ENCODE measurements at places on chromosomes 16 and 17.

- peak; percentile 15 for DNase-seq
These were observed 12.7 kb upstream of the FAM20A start for GRCh38 chr17:68613739-68614298.

DNA sequence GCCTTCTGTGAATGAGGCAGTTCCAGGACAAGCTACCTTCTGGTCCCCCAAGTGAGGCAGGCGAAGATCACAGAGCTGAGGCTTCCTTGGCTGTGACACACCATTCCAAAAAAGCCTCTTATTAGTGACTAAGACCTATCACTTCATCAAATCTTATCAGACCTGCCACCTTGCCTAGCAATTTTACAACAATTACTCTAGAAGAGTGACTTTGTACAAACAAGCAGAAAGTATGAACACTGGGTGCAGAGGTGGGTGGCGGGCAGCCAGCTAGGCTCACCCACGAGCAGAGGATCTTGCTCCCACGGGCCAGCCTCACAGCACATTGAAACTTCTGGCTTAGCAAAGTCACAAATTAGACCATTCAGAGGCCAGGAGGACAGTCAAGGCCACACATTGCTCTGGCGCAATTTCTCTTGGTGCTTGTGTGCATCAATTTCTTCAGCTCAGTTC is 2.2 kb upstream of the ICAM2 start:
- DNase-seq: no peak

DNA sequence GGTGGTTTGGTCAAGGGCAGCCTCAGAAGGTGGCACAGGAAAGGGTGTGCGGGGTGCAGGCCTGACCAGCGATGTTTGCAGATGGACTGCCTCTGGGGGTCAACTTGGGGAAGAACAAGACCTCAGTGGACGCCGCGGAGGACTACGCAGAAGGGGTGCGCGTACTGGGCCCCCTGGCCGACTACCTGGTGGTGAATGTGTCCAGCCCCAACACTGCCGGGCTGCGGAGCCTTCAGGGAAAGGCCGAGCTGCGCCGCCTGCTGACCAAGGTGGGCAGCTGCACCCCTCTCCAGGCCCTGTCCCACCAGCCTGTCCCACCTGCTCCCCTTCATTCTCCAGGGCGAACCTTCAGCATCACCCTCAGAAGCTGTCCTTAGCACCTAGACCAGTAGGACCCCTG is 12.5 kb downstream of the DHODH start:
- peak; percentile 61 for DNase-seq

DNA sequence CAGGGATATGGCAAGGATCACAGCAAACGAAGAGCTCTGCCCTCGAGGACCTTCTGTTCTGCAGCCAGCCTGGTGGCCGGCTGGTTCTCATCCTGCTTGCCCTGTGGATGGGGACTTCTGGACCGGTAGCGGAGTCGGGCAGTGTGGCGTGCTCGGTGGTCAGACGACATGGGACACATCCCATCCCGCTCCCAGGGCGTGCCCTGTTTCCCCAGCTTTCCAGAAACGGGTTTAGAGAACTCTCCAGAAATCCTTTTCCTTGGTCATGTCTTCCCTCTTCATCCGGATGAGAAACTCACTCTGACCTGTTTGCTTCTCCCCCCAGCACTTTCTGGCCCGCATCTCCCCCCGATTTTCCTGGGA is 115.8 kb downstream of the OR1D5 start:
- DNase-seq: no peak

GRCh38 chr16:72111657-72112451 is 18.2 kb downstream of the DHX38 start:
- no peak for DNase-seq

GRCh38 chr16:47018223-47018891 is 44.9 kb upstream of the DNAJA2 start:
- peak; percentile 52 for DNase-seq

GRCh38 chr17:2904135-2904534 is 107.9 kb downstream of the RAP1GAP2 start:
- peak; percentile 64 for DNase-seq

DNA sequence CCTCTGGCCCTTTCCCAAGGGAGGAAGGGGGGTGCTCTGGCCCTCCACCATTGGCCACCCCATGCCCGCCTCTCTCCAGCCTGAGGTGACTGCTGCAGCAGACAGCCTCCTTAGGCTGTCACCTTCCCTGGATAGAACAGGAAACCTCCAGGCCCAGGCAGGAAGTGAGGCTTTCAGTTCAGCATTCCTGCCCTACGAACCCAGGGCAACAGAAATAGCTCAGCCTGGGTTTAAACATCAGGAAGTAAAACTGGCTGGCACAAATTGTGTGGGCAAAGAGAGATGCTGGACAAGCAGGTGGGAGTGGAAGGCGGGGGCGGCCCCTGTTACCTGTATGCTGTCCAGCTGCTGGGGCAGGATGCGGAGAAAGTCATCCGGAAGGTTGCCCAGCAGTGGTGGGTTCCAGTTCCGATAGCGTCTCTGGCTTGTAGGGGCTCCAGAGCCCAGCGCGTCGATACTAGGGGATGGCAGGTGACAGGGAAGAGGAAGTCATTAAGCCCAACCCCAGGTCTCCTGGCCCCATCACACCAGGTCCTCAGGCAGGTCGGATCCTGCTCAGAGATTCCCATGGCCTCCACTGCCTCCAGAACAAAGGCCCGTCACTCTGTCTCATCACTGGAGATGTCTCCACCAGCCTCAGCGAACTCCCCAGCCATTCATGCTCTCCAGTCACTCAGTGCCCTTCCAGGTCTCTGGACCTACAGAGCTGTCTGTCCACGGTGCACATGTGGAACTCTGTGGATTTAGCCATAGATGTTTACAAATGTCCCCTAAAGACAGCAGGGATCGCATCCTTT is 23.6 kb upstream of the MRPS23 start:
- no peak for DNase-seq

- no peak for DNase-seq
These were observed 58.5 kb downstream of the KNOP1 start for GRCh38 chr16:19659554-19659953.

GRCh38 chr17:1956134-1956533 is 69.0 kb downstream of the RTN4RL1 start:
- no peak for DNase-seq

- no peak for DNase-seq
These were observed 1.6 kb downstream of the MLX start for GRCh38 chr17:42568341-42569111.

DNA sequence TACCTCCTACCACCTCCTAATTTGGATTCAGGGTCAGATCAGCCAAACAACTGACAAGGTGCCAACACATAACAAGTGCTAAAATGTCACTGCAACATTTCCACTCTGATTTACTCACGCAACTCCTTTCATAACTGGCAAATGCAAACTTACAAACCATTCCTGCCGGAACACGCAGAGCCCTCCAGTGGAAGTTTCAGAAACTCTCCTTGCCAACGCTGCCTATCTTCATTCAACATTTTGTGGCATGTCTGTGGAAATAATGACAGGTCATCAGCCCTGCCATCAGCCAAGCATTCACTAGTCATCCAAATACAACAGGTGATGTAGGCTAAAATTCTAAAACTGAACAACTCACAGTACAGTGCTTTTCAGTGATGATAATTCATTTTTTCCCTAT is 37.7 kb upstream of the OR3A1 start:
- DNase-seq: no peak

- DNase-seq: no peak
These were observed 26.4 kb upstream of the RPL38 start for GRCh38 chr17:74177018-74177450.

DNA sequence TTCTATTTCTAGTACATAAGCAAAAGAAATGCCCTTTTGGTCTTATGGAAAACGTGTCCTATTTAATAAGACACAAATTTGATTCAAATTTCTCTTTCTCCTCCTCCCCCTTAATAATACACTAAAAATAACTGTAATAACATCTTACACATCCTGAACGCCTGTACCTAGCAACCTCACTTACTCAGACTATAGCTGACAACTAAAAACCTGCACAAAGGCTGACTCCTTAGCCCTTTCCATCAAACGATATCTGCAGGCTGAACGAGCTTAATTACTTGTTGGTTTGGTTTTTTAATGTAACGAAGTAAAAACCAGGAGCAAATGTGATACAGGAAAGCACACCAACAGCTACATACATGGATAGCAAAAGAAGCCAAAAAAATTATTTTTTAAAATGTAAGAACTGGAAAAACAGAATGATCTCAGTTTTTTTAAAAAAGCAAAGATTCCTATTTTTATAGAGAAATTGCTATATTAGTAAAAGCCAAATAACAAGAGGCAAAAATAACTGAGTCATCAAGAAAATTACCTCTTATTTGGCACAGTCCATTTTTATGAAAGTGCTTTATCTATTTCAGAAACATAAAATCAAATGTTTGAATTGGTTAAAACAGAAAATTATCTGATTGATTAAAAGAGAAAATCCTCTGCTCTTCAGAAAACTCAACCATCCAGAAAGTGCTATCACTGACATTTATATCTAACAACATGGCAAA is 23.5 kb downstream of the ADCY9 start:
- no peak for DNase-seq

GRCh38 chr17:64028874-64029464 is 8.5 kb upstream of the ICAM2 start:
- peak; percentile 69 for DNase-seq

DNA sequence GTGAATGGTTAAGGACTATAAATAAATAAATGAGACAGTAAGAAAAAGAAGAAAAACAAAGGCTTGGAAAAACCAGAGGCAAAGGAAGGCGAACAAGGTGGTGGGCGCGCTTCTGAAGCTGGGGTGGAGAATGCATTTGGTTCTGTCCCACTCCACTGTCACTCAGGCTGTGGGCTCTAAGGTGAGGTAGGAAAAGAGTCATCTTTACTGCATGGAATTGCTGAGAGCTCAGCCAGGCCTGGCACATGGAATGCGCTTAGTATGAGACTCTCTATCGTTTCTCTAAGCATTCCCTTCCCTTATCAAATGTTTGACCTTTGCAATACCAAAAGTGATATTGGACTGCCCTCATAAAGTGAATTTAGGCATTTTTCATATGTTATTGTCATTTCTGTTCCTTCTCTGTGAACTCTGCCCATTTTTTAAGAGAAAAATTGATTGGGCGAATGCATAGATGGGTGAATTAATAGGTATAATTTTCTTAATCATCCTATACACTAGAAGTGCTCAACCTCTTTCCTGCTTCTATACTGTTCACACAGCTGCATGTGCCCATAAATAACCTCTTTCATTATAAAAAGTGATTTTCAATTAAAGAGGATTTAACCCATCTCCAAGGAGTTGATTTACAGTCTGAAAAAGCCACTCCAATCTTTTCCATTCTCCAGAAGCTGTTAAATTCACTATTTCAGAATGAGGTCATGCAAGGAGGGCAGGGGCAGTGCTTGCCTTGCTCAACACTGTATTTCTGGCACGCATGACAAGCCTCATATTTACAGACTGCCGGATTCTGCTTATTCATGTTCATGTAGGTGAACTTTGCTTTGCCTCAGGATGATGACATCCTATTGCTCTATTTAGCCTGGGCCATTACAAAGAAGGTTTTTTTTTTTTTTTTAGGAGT is 87.7 kb downstream of the MYH10 start:
- DNase-seq: no peak

GRCh38 chr16:49660626-49661025 is 195.3 kb downstream of the ZNF423 start:
- DNase-seq: no peak

DNA sequence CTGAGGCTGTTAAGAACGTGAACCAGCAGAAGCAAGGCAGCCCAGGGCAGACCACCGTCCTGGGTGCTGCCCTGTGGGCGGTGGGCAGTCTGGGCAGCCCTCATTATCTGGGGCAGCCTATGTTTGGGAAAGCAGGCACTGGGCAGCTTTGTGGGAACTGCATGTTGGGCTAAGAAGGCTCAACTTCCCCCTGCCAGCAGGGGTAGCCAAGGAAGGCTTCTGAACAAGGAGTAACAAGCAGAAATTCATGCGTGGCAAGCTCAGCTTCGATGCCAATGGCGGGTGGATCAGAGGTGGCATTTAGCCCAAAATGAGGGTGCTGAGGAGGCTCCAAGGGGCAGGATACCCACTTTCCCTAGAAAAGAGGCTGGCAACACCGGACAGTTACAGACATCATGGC is 42.7 kb upstream of the METRNL start:
- DNase-seq: no peak

- DNase-seq: no peak
These were observed 3.1 kb downstream of the MINK1 start for GRCh38 chr17:4836221-4836620.

GRCh38 chr17:251531-251930 is 70.1 kb upstream of the DOC2B start:
- no peak for DNase-seq

DNA sequence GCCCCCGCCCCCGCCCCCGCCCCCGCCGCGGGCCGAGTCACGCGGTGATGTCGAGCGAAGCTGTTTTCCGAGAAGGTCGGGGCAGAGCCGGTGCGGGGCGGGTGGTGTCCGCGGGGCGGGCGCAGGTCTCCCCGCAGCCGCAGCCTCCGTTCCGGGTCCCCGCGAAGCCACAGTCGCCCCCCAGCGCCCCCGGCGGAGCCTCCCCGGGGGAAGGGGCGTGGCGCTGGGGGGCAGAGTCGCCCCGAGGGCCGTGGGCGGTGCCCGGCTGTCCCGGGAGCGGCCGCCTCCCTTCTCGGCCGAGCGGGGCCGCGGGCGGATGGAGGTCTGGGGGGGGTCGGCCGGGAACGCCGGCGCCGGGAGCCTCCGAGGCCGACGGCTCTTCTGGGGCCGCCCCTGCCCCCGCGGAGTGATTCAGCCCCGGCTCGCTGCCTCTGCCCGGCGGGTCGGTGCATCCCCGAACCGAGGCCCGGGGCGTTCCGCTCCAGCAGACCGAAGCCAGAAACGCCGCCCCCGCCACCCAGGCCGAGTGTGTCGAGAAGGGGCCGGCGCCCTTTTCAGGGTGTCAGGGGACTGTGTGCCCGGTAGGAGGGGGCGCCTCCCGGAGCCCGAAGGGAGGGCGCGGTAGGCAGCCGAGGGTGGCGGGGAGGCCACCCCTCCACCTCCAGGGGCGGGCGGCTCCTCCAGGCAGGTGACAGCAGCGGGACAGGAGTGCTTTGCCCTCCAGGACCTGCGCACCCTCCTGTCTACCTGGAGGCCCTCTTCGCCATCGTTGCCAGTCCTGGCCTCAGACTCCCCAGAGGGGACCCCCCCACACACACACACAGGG is 1.7 kb downstream of the METRNL start:
- DNase-seq: peak; percentile 44

DNA sequence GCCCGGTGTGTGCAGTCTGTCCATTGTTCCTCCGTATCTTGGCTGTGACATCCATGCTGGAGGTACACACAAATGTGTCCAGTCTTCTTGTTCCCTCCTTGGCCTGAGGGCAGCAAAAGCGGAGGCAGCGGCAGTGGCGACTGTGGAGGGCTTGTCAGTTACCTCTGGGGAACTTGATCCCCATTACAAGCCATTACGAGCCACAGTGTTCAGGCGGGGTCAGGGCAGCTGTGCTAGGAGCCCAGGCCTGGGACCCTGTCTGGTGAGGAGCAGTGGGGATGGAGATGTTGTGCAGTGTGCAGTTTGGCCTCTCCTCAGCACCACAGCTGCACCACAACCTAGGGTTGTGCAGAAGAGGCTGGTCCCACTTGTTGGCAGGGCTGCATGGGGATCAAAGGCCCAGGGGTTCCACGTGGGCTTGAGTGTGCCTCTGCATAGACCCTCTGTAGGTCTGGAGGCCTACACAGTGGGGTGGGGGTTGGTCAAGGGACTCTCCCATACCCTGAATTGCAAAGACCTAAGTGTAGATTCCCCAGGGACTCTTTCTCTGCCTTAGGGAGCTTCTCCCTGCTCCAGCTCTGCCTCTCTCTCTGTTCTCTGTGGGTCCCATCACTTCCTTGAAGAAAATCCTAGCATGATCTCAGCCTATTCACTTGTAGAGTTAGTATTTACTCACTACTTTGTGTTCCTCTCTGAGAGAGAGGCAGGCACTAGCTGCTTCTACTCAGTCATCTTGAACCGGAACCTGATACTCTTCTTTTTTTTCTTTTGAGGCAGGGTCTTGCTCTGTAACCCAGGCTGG is 58.8 kb downstream of the SLFN11 start:
- DNase-seq: peak; percentile 18

Data from glutamatergic neuron (in vitro differentiated cells).